ENCODE measurements at places on chromosomes 13 and 19. TPM values are rescaled to one million over a fixed set of nuclear protein-coding genes. Genes with fewer than 3 reads are reported as not detected.

GRCh38 chr13:49308921-49309408 is 61.2 kb downstream of the CDADC1 start:
- peak; percentile 45 for DNase-seq

DNA sequence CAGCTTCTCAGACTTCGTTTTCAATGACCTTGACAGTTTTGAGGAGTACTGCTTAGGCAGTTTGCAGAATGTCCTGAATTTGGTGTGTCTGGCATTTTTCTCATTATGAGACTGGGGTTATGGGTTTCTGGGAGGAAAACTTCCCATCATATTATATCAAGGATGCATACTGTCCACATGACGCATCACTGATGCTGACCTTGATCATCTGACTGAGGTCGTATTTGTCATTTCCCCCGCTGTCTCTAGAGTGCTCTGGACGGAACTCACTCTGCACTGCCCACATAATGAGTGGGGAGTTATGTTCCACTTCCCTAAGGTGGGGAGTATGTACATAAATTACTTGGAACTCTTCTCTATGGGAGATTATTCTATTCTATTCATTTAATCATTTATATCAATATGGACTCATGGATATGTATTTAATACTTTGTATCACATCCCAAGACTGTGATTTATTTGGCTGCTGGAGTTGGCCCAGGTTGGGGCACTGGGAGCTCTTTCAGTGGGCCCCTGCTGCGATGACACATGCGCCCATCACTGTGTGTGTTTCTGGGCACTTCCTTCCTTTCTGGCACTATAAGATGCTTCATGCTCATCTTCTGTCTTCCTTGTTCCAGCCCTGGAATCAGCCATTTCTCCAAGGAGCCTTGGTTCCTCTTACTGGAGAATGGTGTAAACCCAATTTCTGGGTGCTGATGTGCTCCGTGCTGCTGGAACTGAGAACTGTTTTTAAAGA is 138.6 kb downstream of the MIPEP start:
- no peak for DNase-seq

The VMAC gene
- 1.9 TPM for total RNA-seq

GRCh38 chr19:566403-566802 is 6.0 kb upstream of the BSG start:
- DNase-seq: peak; percentile 65

DNA sequence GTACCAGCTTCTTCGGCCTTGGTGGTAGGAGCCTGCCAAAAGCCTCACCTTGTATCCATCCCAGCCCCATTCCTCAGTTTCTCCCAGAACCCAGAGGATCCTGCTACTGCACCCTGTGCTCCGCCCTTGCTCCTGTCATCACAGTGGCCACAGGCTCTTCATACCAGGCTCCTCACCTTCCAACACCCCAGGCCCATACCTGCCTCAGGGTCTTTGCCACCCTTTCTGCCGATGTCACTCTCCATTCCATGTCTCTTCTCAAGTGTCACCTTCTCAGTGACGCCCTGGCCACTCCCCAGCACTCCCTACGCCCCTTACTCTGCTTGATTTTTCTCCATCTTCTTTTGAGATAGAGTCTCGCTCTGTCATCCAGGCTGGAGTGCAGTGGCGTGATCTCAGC is 2.0 kb upstream of the SRRM5 start:
- DNase-seq: no peak

DNA sequence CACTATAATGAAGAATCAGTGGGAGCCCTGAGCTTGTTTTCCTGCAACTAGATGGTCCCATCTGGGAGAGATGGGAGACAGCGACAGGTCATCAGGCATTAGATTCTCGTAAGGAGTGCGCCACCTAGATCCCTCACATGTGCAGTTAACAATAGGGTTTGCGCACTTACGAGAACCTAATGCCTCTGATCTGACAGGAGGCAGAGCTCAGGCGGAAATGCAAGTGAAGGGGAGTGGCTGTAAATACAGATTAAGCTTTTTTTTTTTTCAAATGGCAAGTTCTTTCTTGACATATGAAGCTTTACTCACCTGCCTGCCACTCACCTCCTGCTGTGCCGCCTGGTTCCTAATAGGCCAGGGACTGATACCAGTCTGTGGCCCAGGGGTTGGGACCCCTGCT is 14.4 kb downstream of the CDC16 start:
- DNase-seq: no peak

The KCTD15 gene
- 10.1 TPM for total RNA-seq

The CLDN10 gene
- total RNA-seq: not detected

DNA sequence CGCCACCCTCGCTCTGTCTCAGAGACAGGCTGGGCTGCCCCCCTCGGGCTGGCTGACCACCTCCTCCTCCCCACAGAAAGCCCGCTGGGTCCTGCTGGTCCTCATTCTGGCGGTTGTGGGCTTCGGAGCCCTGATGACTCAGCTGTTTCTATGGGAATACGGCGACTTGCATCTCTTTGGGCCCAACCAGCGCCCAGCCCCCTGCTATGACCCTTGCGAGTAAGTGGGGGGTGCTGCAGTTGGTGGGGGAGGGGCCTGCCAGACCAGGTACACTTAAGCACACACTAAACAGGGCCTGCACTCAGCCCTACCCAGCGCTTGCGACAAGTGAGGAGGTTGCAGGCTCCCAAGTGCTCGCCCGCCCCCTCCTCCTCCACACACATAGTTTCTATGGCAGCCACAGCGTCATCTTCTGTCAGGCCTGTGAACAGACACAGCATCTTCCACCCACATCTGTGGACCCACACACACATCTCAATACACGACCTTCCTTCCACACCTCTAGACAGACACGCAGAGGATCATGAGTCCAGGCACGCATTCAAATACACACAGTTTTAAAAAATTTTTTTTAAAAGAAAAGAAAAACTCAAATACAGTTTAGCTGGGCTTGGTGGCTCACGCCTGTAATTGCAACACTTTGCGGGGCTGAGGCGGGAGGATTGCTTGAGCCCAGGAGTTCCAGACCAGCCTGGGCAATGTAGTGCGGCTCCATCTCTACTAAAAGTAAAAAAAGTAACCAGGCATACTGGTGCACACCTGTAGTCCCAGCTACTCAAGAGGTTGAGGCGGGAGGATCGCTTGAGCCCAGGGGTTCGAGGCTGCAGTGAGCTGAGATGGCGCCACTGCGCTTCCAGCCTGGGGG is 18.4 kb downstream of the PLD3 start:
- no peak for DNase-seq

DNA sequence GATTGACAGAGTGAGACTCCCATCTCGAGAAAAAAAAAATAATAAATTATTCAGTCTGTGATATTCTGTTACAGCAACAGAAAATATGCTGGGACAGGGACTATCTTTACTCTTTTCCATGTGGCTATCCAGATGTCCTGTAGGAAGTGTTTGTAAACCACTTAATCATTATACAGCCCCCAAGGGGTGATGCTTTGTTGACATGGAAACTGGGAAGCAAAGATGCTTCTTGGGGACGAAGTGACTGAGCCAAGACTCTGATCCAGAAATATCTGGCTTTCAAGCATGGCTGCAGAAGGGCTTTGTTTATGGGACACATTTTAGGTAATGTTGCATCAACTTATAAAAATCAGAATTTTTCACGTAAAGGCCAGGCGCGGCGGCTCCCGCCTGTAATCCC is 5.4 kb downstream of the ZNF8 start:
- DNase-seq: no peak

DNA sequence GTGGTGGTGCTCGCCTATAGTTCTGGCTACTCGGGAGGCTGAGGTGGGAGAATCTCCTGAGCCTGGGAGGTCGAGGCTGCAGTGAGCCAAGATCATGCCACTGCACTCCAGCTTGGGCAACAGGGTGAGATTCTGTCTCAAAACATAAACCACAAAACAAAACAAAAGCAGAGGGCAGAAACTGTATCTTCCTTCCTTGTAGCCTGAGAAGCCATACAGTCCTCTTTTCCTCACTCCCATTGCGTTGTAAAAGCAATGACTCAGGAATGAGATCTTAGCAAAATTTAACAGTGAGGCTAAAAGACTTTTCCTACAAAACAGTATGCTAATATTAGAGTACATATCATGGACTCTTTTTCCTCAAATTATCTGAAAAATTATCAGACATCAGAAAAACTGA is 130.9 kb downstream of the SHISA2 start:
- DNase-seq: no peak

DNA sequence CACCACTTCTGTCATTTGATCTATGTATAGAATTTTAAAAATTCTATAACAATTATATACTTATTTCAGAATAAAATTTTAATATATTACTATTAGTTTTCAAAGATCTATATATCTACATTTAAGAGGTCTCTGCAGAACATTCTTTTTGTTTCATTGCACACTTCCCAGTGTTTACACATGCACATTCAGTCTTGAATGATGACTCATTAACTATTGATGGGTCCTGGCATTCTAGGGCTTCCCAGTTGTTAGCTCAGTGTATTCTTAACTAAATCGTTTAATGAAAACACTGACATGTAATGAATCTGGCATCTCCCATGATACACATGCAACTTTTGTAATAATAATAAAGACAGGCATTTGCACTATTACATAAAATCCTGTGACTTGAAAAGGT is 324.6 kb downstream of the KLF12 start:
- DNase-seq: no peak

DNA sequence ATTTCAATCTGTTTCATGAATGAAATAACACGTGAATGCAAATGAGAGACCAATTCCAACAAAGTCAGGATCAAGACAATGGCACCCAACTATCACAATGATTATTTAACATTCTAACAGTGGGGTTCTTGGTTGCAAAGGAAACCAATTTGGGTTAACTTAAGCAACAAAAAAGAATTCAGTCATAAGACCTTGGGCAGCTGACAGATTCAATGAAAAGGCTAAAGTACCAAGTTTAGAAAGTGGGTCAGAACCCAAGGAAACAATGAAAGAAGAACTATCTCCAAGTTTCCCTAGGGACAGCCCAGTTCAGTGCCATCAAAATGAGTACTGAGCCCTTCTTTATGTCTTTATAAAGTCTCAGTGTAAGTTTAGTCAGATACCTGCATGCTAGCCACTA is 17.5 kb upstream of the SIGLEC14 start:
- DNase-seq: no peak

DNA sequence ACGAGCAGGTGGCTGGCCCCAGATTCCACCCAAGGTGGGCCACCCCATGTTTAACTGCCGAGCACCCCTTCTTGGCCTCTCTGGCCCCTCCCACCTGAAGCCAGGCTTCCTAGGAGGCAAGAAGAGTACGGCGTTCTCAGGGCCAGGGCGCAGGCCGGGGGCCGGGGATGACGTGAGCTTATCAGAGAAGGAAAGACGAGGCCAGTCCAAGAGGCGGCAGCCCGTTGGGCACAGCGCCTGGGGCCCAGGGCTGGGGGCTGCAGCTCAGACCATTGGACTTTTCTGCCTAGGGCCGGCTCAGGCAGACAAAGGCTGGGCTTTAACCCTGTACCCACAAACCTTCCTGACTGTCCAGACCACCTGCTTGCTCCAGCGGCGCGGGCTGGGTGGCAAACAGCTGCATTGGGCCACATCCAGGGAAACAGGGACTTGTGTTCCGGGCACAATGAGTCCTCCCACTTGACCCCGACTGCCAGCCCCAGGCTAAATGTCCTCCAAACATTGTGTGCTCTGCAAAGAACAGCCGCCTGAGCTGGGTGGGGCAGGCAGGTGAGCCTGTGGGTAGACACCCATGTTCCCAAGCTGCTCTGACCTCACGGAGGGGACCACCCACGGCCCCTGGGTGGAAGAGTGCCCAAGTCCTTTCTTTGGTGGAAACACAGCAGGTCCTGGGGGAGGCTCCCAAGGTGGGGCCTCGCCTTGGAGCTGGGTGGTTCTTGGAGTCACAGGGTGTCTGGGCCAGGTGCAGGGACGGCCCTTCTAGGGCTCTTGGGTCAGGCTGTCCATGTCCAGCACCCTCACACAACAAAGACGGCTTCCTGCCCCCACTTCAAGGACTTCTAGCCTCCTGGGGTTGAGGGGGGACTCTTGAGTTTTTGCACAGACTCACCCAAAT is 21.9 kb downstream of the COMP start:
- peak; percentile 22 for DNase-seq

The TNNI3 gene
- total RNA-seq: 2,132 TPM

The BEST2 gene
- total RNA-seq: not detected

DNA sequence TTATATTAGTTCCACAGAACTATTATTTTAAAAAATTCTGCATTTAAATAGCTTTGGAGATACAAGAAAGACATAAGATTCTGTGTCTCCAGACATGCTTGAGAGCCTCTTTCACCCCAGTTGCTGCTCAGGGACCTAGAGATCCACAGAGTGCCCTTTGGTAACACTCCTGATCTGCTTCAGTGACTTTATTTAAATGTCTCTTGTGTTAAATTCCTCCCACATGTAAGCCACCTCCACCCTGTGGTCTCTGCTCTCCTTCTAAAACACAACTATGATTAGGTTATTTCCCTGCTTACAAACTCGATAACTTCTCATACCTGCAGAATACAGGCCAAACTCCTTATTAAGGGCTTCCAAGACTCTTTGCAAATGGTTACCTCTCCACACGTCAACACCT is 141.0 kb downstream of the RFC3 start:
- no peak for DNase-seq

- DNase-seq: peak; percentile 36
These were observed 9.2 kb downstream of the SBNO2 start for GRCh38 chr19:1164684-1165531.

The CABP5 gene
- total RNA-seq: not detected

The CCDC122 gene
- total RNA-seq: 3.2 TPM

- peak; percentile 71 for DNase-seq
These were observed 7.3 kb downstream of the SIGLEC9 start for GRCh38 chr19:51131780-51132680.

The NBEA gene
- total RNA-seq: 12.2 TPM

The TLE6 gene
- 0.65 TPM for total RNA-seq

DNA sequence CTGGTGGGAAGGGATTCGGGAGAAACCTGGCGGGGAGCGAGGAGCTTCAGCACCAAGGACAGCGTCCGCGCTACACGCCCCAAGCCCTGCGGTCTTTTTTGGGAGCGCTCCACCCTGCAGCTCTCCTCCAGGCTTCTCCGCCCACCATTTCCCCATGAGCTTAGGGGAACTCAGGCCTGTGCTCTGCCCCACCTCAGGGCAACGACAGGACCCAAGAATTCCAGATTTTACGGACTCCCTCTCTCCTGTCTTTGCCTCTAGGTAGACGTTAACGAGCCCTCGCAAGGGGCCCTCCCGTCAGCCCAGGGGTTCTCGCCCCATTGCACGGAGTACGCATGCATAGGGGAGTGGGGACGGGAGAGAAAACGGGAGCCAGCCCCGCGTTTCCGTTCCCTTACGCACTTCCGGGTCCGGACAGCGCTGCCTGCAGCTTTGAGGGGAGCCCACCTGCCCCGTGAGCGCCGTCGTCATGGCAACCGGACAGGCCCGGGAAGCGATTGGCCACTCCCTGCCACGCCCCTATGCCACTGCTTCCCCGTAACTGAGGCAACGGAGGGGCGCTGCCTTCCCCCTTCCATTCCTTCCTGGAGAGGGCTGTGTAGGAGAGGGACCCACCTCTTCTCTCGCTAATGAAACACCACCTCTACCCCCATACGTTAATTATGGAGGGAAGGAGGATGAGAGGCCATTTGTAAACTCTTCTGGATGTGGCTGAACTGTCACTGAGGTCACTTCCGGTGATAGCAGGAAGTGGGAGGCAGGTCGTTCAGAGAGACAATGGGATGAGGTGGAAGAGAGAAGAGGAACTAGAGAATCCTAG is 20.8 kb downstream of the NOVA2 start:
- DNase-seq: peak; percentile 57
